ENCODE measurements at places on chromosomes 12 and 14.

- DNase-seq: no peak
These were observed 1061.8 kb upstream of the FLRT2 start for GRCh38 chr14:84468153-84468552.

- DNase-seq: no peak
These were observed 53.1 kb upstream of the GNPNAT1 start for GRCh38 chr14:52844262-52845060.

DNA sequence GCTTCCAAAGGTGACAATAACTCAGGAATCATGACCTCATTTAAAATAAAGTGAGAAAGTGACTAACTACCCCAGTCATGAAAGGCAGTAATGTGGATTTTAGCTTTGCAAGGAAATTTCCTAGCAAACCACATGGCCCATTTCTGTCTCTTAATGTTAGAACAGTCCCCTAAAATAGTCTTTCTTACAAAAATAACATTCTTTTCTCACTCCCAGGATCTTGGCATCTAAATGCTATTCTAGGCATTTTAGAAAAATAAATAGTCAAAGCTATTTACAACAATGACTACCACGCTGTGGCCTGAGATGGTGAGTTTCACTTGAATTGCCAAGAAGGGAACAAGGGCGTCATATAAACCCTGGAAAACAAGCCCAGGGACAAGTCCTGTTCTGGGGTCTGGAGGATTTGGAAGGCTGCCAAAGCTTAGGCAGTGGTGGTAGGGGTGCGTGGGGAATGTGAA is 101.2 kb upstream of the CCDC175 start:
- no peak for DNase-seq

GRCh38 chr12:69903548-69903947 is 78.5 kb downstream of the MYRFL start:
- no peak for DNase-seq

DNA sequence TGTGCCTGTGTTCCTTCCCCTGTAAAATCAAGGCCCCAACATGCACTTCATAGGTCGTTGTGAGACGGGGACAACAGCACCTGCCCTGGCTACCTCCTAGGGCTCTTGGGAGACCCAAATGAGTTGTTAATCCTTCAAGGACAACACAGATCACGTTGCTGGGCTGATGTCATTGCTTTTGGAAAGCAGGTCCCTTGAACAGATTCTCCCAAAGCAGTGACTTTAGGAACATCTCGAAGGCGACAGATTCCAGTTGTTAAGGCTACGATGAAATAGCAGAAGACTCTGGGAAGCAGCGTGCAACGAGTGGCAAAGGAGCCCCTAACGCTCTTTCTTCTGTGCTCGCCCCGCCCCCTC is 26.2 kb upstream of the MAP1LC3B2 start:
- no peak for DNase-seq

DNA sequence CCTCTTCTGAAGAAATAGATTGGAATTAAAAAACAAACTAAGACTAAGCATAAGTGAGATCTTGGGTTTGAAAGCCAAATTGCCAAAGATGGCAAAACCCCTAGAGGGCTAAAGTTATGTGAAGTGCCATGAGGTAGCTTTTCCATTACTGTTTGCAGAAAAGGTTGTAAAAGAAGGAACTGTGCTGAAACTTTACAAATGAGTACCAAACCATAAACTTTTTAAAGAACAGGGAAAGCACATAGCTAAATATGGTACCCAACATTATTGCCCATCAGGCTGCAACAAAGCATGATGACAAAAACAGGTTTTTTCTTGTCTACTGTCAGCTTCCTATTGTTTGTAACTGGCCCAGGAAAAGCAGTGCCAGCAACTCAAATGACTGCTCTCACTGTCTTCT is 224.2 kb downstream of the RAD51B start:
- DNase-seq: no peak

DNA sequence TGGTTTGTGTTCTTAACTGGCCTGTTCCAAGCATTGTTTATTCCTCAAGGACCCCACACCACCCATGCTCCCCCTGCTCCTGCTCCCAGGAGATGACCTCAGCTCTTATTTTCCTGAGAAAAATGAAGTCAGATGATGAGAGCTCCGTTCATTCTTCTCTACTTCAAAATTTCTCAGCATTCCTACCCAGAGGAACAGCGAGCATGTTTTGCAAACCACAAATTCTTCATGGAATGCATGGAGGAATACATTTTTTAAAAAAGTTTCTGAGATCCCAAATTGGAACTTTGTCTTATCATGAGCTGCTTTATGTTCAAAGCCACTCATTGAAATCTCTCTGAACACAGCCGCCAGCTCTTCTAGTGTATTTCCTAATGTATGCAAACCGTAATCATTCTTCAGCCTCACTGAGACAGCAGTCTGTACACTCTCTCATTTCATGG is 44.9 kb downstream of the SYNE2 start:
- no peak for DNase-seq

- no peak for DNase-seq
These were observed 24.7 kb upstream of the HIF1A start for GRCh38 chr14:61670576-61670975.

DNA sequence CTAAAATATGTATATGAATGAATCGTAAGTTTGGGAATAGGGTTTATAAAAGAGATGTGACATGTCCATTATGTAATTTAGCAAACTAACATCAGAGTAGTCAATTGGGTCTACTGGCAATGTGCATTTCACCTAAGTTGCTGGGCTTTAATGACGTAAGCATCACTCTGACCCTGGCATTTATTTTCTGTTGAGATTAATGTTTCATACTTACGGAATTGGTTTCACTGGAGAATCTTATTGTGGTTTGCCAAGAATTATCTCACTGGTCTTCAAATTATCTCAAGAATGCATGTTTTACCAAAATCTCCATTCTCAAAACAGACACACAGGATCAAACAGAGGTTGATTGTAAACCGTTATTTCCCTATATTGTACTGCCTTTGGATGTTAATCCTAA is 437.1 kb downstream of the NPAS3 start:
- no peak for DNase-seq

- no peak for DNase-seq
These were observed 50.4 kb downstream of the LRP6 start for GRCh38 chr12:12216349-12217017.

DNA sequence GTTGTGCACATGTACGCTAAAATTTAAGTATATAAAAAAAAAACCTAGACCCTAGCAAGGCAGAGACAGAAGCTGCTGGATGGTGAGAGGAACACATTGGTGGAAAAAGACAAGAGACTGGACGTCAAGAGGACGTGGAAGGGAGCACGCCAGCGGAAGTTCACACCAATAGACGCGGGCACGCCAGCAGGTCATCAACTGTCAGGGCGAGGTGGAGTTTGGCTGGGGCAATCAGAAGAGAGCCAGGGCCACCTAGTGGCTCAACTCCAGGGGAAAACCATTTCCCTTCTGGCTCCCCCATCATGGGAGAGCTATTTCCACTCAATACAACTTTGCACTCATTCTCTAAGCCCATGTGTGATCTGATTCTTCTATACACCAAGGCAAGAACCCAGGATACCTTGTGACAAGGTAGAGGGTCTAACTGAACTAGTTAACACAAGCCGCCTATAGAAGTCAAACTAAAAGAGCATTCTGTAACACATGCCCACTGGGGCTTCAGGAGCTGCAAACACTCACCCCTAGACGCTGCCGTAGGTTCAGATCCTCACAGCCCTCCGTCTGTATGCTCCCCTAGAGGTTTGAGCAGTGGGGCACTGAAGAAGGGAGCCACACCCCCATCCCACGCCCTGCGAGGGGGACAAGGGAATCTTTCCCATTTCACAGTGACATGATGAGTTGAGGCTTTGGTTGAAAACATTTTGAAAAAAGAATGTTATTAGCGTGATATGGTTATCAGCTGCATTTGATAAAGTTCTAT is 702.7 kb downstream of the TMTC2 start:
- no peak for DNase-seq

DNA sequence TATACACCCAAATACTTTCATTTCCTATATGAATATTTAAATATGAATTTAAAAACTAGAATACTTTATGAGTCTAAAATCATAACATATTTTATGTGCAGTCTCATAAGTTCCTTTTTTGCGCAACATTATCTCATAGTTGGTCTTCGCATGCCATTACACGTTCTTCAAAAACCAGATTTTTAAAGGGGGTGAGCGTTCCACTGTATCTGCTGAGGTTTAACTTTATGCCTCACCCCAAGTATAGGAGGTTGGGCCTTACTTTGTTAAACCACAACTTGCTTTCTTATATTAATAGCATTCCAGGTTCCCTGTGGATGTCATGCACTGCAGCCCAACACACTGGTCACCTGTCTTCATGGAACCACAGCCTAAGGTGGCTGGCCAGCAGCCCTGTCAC is 118.6 kb downstream of the APAF1 start:
- DNase-seq: no peak

GRCh38 chr12:15074351-15074750 is 101.5 kb downstream of the PDE6H start:
- DNase-seq: no peak

- no peak for DNase-seq
These were observed 12.8 kb upstream of the AQP2 start for GRCh38 chr12:49937639-49938300.

- DNase-seq: peak; percentile 63
These were observed 769 bp downstream of the FKBP4 start for GRCh38 chr12:2795291-2796186.

DNA sequence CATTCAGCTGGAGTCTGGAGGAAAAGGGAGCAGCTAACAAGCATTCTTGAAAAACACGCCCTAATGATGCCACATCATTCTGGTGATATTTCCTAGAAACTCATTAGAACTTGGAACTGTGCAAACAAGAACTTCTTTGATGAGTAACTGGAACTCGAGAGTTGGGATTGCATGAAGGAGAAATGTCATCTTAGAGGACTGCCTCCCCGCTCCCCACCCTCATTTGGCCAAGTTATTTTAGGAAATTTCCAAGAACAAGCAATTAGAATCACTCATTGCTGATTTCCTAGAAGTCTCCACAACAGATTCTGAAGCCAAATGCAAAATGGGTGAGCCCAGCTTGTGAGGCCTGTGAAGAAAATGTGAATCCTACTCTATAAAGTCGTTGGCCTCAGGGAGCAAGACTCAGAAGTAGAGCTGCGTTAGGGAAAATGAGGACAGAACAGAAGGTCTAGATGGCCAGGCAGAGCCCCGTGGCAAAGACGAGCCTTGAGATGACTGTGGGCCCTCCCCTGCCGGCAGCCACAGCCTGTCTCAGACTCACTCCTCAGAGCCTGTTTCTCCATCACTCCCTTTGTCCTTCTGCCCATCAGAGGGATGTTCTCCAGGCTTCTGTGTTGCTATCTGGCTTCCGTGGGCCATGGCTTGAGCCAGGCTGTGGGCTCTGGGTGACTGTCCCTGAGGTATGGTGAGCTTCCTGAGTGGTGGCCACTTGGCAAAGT is 38.4 kb downstream of the RTL1 start:
- DNase-seq: no peak

DNA sequence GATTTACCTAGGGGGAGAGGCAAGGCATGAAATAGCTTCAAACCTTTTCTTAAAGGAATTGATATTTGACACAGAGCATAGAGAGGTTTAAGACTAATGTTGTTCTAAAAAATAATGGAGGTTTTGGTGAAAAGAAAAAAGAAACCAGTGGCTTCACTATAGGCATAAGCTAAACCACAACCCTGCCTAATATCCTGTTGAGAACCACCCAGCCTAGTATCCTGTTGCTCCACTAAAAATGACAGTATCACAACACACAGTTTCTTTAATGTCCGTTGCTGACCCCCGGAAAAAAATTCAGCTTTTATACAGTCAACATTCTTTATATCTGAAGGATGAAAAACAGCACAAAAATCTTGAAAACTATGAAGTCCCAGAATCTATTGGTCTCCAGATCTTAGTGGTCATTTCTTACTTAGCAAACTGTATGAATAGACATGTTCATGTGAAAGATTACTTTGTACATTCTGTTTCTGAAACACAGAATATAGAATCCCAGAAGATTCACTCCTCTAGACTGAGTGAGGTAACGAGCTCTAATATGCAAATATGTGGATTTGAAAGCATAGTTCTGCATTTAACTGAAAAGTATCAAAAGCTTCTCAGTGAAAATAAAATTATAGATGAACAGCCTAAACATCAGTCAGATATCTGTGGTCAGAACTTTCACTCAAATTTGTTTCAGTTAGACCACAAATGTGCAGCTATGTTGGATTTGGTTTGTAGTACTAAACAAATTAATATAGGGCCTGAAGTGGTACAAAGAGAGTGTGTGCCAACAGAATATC is 40.5 kb downstream of the GALC start:
- no peak for DNase-seq

- DNase-seq: no peak
These were observed 193.6 kb downstream of the KSR2 start for GRCh38 chr12:117774941-117775775.

DNA sequence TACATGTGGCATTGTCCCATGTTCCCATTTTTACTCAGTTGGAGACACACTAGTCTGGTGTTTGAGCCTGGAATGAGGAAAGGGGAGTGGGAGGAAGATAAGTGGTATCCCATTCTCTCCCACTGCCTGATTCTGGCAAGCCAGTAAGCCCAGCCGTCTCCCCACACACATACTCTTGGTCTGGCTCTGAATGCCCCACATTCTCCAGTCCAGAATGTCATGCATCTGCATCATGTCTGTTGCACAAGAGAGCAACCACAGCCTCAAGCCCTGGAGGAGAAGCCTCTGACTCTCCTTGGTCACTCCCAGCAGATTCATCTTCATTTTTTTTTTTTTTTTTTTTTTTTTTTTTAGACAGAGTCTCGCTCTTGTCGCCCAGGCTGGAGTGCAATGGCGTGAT is 48.0 kb downstream of the DRAM1 start:
- DNase-seq: no peak

- DNase-seq: no peak
These were observed 44.3 kb upstream of the TRAF3 start for GRCh38 chr14:102732924-102733323.

DNA sequence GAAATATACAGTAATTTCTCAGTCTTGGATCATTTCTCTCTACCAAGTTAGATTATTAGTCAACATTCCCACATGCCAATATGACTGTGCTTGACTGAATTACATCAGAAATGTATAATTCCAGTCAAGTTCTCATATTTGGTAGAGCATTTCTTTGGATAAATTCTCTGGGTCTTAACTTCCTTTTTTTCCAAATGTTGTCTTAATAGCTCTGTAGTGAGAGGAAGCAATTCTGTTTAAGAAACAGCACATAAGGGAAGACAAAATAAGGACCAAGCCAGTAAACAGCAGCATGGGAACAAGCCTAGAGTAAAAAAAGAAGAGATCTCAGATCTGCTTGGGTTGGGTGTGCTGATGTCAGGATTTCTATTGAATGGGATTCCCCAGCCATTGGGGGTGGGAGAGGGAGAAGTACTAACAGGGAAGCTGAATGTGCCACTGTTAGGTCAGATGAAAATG is 14.2 kb upstream of the DYRK2 start:
- no peak for DNase-seq

- DNase-seq: no peak
These were observed 17.5 kb downstream of the AREL1 start for GRCh38 chr14:74695406-74695805.

DNA sequence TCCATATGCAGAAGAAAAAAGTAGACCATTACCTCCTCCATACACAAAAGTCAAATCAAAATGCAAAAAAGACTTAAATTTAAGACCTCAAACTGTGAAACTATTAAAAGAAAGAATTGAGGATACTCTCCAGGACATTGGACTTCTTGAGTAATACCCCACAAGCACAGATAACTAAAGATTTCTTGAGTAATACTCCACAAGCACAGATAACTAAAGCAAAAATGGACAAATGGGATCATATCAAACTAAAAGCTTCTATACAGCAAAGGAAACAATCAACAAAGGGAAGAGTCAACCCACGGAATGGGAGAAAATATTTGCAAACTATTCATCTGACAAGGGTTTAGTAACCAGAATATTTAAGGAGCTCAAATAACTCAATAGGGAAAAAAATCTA is 427.9 kb downstream of the CCDC91 start:
- no peak for DNase-seq
